Spinal cord (tissue), 10 donors: ENCODE measurements at places on chromosomes 11 and 22. TPM values are rescaled to one million over a fixed set of nuclear protein-coding genes. Genes with fewer than 3 reads are reported as not detected.

DNA sequence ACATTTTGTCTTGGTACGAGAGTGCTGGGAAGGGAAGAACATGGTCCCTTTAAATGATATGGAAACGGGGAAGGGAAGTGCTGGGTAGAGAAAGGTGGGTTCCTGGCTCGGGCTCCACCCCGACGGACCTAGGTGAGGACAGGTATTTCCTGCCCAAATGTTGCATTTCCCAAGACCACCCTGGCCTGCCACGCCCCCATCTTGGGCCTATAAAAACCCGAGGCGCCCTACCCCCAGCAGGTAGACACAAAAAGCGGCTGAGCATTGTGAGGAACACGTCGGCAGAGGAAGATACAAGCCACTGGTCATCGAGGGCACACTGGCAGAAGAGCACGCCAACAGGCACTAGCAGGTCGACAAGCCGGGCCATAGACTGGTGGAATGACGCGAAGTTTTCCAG lies 99.4 kb downstream of the AASDHPPT start:
- DNase-seq, result no peak

GRCh38 chr22:49269928-49270327 lies 557.7 kb downstream of the BRD1 start:
- DNase-seq, result no peak

SORL1 gene
- total RNA-seq, result 21.4 TPM

TRMT112 gene
- 343 TPM for total RNA-seq

- no peak for DNase-seq
Measured at GRCh38 chr22:50684986-50685385, 12.4 kb downstream of the SHANK3 start.

TEX12 gene
- 0.17 TPM for total RNA-seq

DNA sequence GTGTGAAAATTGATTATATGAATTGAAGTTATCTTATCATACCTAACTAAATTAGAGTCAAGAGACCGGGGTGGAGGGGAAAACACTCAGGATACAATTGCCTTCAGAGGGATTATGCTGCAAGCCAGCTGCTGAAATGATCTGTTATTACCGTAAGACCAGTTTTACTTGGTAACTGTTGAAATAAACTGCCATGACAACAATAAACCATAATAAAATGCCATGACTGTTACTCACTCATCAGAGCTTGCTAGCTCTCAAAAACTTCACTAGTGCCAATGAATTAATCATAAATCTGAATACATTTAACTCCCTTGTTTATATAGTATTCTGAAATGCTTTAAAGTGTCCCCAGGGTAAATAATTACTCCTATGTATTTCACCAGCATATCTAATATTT lies 68.2 kb downstream of the CASP12 start:
- no peak for DNase-seq

TESMIN gene
- 1.5 TPM for total RNA-seq

NDUFS3 gene
- total RNA-seq, result 65.0 TPM

HBE1 gene
- 30.5 TPM for total RNA-seq

GRCh38 chr11:99687320-99687719 lies 666.6 kb downstream of the CNTN5 start:
- no peak for DNase-seq

- DNase-seq, result no peak
Measured at GRCh38 chr11:7974668-7975067, 9.4 kb upstream of the NLRP10 start.

DUSP8 gene
- total RNA-seq, result 5.6 TPM

DNA sequence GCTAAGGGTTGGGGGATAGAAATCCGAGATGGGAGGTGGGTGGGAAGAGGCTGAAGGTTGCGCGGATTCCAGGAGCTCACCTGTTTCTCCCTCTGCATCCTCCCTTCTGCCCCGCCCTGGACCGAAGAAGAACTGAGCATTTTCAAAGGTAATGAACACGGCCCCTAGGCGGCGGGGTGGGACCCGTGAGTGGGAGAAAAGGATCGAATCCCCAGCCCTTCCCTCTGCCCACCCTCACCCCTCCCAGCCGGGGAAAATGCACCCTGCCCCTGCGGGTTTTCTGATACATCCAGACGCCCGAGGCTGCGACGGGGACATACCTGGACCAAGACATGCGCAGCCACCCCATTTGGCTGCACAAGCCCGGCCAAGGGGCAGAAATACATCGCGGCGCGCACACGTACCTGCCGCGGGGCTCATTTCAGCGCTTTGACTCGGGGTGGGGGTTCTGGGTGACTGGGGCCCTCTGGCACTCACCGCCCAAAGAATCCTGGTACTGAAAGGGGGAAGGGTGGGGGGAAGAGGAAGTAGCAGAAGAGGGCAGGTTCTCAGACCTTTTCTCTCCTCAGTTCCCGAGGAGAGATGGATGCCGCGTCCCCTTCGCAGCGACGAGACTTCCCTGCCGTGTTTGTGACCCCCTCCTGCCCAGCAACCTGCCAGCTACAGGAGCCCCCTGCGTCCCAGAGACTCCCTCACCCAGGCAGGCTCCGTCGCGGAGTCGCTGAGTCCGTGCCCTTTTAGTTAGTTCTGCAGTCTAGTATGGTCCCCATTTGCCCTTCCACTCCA lies 6.0 kb downstream of the VSIG2 start:
- DNase-seq, result no peak

- no peak for DNase-seq
Measured at GRCh38 chr11:13206086-13206640, 71.4 kb upstream of the BMAL1 start.

DNA sequence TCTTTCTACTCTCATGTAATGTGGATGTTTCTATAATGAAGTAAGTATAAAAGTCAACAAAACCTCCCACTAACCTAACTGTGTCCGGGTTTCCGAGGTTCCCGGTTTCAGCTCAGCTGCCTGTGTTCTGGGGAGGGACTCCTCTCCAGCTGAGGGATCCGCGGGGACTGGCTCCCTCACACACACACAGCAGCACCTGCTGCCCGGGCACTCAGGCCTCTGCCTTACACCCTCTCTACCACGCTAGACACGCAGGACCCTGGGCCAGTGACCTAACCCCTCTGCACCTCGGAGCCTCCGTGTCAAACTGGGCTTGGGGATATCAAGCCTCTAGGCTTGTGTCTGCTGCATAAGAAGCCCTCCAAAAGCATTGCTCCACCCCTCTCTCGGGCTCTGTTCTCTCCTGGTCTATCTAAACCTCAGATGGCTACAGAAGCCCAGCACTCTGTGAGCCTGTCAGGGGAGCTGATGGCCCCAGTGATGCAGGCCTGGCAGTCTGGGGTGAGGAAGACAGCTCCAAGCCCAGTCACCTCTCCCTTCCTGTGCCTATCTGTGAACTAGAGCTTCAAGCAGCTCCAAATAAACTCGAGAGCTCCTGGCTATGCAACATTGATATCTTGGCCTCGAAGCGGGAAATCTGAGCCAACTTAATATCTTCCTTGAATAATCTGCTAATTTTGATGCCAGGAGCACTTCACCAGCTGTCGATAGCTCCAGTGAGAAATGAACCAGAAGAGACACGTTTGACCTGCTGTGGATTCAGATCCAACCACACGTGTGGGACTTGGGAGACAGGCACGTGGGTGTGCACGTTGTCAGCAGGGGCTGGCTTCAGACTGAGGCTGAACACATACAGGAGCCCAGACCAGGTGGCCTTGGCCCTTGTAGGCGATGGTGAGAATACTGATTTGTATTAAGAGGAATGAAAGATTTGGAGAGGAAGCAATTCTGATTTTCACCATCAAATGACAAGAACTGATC lies 232.7 kb upstream of the B3GAT1 start:
- DNase-seq, result no peak

DNA sequence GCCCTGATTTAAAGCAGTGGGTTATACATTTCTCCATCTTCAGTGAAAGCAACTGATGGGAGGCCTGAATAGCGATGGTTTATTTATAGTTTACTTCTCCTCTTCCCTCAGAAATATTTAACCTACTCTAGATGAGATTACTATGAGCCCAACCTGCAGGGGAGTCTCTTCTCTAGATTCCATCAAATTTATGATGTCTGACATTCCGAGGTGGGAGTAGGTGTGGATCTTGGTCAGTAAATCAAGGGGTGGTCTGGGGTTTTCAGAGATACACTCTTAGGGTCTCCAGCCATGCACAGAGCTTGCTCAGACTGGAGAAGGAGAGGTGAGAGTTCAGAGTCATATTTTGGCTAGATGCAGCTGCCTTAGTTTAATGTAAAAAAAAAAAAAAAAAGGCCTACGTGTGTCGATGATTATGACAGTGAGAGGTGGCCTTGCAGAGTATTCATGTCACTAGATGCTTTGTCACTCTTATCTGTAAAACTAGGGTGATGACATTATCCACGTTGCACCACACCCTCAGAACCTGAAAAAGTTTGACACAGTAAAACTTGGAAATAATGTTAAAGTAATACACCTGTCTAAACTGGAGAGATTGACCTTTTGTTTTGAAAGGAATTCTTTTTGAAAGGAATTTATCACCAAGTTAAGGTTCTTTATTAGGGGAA lies 81.2 kb downstream of the EXT2 start:
- no peak for DNase-seq

DNA sequence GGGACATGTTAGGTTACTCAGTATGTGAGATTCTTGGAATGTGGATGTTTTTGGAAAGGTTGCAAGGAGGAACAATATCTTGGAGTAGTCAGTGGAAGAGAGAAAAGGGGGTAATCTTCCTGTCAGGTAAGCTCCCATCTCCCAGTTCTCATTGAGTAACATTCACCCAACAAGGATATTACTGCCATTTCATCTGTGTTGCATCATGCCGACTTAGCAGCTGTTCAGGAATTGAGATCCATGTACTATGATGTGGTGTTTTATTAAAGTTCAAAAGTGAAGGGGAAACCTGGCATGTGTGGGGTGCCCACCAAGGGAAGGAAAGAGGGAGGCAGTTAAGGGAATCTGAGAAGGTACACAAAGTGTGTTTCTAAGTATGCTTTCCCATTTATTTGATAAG lies 58.4 kb upstream of the RASSF10 start:
- no peak for DNase-seq

DNA sequence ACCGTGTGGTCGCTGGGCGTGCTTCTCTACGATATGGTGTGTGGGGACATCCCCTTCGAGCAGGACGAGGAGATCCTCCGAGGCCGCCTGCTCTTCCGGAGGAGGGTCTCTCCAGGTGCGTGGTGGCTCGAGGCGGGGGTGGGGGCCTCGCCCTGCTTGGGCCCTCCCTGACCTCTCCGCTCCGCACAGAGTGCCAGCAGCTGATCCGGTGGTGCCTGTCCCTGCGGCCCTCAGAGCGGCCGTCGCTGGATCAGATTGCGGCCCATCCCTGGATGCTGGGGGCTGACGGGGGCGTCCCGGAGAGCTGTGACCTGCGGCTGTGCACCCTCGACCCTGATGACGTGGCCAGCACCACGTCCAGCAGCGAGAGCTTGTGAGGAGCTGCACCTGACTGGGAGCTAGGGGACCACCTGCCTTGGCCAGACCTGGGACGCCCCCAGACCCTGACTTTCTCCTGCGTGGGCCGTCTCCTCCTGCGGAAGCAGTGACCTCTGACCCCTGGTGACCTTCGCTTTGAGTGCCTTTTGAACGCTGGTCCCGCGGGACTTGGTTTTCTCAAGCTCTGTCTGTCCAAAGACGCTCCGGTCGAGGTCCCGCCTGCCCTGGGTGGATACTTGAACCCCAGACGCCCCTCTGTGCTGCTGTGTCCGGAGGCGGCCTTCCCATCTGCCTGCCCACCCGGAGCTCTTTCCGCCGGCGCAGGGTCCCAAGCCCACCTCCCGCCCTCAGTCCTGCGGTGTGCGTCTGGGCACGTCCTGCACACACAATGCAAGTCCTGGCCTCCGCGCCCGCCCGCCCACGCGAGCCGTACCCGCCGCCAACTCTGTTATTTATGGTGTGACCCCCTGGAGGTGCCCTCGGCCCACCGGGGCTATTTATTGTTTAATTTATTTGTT lies 2.4 kb downstream of the PIM3 start:
- DNase-seq, result no peak

ZW10 gene
- 21.0 TPM for total RNA-seq

RCN1 gene
- 90.9 TPM for total RNA-seq

DNA sequence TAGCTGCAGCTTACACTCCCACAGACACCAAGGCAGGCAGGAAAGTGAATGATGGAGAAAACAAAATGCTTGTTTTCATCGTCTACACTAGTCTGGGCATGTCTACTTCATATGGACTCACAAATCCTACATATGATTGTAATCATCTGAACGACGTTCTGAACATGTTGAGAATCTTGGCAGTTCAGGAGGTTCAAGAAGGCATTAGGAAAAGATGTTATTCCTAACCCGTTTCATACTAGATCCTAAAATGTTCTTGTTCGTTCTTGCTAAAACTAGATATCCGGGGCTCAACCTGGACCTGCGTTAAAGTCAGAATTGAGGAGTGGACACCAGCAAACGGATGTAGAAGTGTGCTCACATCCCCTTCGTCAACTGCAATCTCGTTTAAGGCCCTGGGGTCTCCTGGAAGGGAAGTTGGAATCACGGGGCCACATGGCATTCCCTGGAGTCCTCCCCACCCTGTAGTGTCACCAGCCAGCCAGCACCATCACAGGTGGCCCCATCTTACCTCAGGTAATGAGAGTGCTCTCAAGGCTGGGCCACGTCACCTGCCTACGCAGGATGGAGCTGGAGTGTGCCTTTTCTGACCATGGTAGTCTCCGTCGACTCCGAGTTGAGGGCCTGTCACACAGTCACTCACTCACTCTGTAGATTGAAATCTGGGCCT lies 37.3 kb downstream of the C11orf58 start:
- no peak for DNase-seq
